ENCODE measurements at places on chromosomes 5 and 9. TPM values are rescaled to one million over a fixed set of nuclear protein-coding genes. Genes with fewer than 3 reads are reported as not detected.

DNA sequence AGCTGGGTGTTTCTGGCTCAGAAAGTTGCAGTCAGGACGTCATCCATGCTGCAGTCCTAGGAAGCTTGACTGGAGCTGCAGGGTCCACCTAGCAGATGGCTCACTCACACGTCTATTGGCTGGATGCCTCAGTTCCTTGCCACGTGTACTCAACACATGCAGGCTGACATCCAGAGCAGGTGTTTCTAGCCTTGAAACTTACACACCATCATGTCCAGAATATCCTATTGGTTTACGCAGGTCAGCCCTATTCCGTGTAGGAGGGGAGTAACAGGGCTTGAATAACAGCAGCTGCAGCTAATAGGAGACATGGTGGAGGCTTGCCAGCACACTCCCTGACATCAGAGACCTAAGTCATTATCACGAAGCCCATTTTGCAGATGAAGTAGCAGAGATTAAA lies 473.5 kb downstream of the ACTL7B start:
- no peak for DNase-seq

- no peak for DNase-seq
Observed at GRCh38 chr5:38032149-38032548, 192.3 kb upstream of the GDNF start.

CTXN3 gene
- total RNA-seq = not detected

LHX6 gene
- 1.5 TPM for total RNA-seq

- no peak for DNase-seq
Observed at GRCh38 chr5:146249801-146250200, 46.4 kb downstream of the RBM27 start.

- no peak for DNase-seq
Observed at GRCh38 chr5:178340187-178340586, 107.6 kb upstream of the PHYKPL start.

PLK2 gene
- total RNA-seq = 20.4 TPM

GRCh38 chr5:168125445-168126199 lies 165.8 kb upstream of the WWC1 start:
- no peak for DNase-seq

COL23A1 gene
- total RNA-seq = 0.36 TPM

SAXO1 gene
- 0.23 TPM for total RNA-seq

DNA sequence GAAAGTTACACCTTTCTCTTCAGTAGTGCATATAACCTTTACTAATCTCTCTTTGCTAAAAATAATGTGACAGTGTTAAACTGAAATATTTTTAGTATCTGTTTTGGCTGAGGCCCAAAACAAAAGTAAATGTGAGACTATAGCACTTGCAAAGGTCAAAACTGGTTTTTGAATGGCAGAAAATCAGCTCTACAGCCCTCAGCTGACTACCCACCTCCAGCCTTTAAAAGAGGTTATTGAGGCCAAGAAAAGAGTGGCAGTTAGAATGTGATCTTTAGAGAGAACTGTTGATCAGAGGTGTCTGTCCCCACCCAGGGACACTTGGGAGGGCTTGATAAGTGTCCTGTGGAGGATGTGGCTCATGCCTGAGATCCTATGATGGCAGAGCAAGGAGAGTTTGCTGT lies 30.9 kb downstream of the PRKACG start:
- DNase-seq = no peak

DNA sequence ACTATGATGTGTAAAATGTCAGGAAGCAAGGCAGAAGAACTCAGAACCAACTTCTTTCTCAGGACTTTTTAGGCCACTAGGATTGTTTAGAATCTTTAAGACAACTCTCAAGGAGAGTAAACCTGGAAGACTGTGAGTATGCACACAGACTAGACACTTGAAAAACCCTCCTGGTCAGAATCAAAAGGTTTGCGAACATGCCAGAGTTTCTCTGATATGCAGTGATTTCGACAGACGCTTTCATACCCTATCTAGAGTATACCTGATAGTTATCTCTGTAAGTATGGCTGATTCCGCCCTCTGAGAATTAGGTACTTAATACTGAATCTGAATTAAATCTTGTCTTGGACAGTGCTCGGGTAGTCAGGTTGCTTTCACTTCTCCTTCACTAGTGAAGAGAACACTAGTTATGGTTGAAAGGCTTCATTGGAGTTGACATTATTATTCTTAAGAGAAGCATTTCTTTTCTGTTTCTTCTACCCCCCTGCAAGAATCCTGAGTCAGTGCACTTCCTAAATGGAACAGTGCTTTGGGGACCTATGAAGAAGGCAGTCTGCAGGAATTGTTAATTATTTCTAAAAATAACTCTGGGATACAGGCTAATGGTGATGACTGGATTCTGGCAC lies 158.1 kb downstream of the HACD4 start:
- DNase-seq = no peak

RORB gene
- 3.2 TPM for total RNA-seq

FAF2 gene
- total RNA-seq = 41.0 TPM

DNA sequence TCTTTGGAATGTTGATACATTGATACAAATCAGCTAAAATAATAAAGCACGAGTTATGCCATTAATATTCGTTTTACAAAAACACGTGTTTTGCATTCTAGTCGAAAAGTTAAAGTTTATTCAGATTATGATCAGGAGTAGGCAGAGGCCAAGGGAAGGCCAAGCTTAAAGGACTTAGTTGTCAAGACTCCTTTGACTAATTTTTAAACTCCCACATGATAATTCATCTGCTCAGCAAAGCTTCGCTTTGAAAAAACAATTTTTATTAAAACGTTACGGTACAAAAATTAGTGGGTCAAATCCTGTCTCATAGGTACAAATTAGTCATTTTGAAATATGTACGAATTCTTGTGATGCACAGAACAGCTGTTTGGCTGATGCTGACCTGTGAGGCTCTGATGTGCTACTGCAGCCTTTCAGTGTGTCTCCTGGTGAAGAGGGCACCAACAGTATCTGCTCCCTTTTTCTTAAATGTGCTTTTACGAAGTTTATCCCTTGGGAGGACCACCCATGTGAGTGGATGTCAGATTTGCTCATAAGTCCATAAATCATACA lies 23.0 kb upstream of the NR3C1 start:
- DNase-seq = no peak

DNA sequence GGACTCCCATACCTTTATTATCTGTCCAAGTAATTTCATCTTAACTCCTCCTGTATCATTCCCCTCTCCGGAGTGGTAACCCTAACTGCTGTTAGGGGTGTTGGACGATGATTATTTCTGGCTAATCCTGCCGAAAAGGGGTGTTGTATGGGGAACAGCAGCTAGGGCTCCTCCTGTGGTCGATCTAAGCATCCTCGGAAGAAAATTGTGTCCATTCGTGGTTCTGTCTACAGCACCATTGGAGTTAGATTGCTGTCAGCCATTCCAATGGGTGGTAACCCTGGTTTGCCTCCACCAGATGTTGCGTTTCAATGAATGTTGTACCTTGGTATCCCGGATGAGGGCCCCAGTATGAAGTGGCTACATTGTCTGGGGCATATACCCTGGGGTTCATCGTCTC lies 35.6 kb upstream of the LMNB1 start:
- no peak for DNase-seq

DNA sequence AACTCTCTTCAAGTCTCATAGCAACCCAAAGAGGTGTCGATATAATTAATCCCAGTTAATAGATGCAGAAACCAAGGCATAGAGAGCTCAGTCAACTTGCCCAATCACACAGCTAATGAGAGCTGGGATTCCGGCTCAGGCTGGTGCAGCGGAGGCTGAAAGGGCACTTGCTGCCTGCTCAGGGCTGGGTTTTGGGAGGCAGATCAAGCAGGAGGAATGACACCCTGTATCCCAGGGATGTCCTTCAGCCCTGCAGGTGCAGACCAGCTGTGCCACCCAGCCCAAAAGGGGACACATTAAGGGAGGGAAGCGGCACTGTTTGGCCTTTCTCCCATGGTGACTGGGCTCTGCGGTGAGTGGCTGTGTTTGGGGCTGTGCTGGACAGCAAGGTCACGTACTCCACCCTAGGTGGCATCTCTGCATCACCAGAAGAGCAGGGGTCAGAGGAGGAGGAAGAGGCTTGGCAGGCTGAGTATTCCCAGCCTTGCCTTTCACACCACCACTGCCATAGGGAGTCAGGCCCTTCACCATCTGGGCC lies 124.1 kb downstream of the MVB12B start:
- DNase-seq = no peak

GRCh38 chr5:107294211-107294550 lies 376.6 kb downstream of the EFNA5 start:
- DNase-seq = no peak

DNA sequence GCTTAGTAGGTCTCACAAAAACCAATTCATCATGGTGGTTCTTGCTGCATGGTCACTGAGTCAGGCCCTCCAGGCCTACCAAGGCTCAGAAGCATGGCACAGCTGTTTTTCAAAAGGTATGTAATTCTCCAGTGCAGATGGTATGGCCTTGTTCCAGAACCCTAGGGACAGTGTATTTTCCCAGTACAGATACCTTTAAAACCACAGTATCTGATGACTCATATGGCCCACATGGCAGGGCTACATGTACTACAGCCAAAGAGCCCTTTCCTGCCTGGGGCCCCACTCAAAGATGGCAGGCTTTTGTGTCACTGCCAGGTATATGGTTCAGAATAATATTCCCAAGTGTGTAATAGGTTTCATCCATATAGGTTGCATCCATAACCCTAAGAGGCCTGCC lies 16.5 kb downstream of the CSF2 start:
- no peak for DNase-seq

DNA sequence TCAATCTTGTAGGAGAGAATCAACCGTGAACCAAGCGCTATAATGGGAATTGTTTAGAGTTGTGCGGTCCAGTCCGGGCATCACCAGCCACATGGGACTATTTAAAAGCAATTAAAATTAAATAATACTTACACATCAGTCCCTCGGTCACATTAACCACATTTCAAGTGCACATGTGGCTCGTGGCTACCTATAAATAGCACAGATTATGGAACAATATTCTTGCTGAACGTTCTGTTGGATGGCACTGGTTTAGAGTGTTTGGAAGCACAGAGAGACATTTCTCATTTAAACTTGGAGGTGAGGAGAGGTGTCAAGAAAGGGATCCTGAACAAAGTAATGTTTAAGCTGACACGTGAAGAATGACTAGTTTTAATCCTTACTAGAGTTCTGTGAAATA lies 12.5 kb upstream of the PIP5K1B start:
- DNase-seq = no peak

CCNO gene
- total RNA-seq = 0.51 TPM

CDX1 gene
- total RNA-seq = not detected
